ENCODE measurements at places on chromosomes 1 and 21. TPM values are rescaled to one million over a fixed set of nuclear protein-coding genes. Genes with fewer than 3 reads are reported as not detected.

- no peak for DNase-seq
Observed at GRCh38 chr1:26084091-26084561, 16.7 kb upstream of the TRIM63 start.

DNA sequence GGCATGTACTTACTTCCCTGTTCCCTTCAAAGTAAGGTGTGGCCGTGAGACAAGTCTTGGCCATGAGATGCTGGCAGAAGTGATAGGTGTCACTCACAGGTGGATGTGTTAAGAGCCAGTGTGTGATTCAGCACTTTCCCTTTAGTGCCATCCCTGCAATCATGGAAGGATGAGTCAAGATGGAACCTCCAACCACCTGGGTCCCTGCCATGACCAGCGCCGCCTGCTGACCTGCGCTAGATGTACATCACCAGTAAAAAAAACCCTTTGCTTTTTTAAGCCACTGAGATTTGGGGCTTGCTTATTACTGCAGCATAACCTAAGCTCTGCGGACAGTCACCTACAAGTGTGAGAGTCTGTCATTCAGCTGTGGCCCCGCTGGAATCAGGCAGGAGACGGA is 71.7 kb downstream of the TOMM20 start:
- DNase-seq, result peak; percentile 17

Gene DENND1B
- 7.4 TPM for total RNA-seq

GRCh38 chr1:35931446-35932157 is 697 bp downstream of the AGO3 start:
- DNase-seq, result peak; percentile 32

- DNase-seq, result no peak
Observed at GRCh38 chr1:11753555-11754208, 8.3 kb upstream of the C1orf167 start.

Gene SCCPDH
- total RNA-seq, result 50.8 TPM

- peak; percentile 53 for DNase-seq
Observed at GRCh38 chr1:57831624-57832023, 407.8 kb upstream of the DAB1 start.

Gene LRRC71
- 0.11 TPM for total RNA-seq

- no peak for DNase-seq
Observed at GRCh38 chr21:26814386-26814785, 30.8 kb downstream of the ADAMTS1 start.

Gene CFHR1
- not detected for total RNA-seq

DNA sequence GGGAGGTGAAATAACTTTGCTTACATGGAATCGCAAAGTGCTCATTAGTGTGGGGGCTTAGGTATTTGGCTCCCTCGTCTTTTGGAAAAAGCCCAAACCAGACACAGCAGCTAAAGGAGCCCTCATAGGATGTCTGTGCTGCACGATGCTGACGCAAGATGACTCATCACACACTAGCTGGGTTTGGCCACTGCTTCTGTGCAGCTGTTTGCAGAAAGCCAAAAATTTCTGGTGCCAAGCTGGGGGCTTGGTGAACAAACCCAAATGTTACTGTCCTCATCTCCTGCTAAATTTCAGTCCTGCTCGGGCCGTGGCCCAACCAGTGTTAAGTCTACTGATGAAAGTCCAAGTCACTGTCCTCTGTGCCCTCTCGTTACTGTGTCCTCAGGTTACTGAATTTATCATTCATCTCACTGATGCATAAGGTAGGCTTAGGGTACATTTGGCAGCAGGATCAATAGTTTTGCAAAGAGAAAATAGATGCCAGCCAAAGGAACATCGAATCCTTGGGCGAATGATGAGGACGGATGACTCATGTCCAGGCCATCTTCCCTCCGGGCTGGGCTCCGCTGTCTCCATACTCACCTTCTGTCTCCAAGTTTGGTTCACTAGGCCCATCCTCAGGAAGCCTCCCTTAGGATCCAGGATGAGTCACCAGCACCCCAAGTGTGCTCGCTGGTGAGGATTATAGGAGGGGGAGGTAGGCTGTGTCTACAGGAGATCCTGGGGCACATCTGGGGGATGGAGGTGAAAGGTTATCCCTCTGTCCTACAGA is 177.7 kb downstream of the ADSS2 start:
- peak; percentile 96 for DNase-seq

Gene PLPPR4
- 0.17 TPM for total RNA-seq

Gene FRRS1
- 16.3 TPM for total RNA-seq

DNA sequence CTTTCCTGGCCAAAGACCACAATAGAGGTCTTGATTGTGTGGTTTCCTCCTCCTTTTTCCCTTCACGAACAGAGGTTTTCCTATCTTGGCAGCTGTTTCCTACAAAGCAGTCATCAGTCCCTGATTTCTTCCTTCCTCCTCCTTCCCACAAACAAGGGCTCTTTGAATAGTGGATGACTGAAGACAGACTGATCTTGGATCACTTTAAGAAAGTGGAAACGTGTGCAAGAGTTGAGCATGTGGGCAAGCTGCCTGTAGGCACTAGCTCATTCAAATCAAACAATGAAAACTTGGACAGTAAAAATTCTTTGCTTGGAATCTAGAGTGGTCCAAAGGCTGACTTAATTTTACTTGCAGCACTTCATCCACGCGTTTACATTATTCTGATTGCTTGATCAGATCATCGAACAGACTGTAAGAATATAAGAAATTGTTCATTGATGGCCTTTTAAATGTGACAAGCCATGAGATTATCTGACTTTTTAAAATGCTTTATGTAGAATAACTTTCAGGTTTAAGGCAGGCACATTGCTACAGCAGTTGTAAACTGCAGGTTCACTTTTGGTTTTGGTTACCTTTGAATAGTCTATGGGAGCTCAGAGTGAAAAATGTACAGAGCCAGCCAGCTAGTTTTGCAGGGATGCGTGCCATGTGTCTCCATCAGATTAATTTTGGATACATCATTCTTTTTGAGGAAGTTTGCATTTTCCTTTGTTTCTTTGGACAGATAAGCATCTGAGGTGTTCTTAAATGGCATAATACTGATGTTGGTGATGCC is 34.4 kb downstream of the ADGRL2 start:
- DNase-seq, result no peak

Gene F13B
- not detected for total RNA-seq

DNA sequence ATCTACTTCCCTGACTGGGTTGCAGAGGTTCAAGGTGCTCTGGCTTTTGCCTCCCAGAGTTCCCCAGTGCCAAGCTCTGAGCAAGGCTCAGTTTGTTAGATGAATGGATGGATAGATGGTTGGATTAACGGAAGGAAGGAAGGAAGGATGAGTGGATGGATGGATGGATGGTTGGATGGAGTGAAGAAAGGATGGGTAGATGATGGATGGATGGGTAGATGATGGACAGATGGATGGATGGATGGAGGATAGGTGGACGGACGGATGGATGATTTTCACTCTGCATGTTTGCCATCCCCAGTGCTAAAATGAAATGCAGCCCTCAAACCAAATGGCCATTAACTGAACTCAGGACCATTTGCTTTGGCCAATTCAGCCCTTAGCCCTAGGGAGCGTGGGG is 27.4 kb upstream of the TENT5C start:
- DNase-seq, result no peak

Gene LCE1D
- total RNA-seq, result not detected

Gene VWA5B1
- not detected for total RNA-seq

Gene ACTL8
- total RNA-seq, result not detected

Gene NUAK2
- 4.8 TPM for total RNA-seq

DNA sequence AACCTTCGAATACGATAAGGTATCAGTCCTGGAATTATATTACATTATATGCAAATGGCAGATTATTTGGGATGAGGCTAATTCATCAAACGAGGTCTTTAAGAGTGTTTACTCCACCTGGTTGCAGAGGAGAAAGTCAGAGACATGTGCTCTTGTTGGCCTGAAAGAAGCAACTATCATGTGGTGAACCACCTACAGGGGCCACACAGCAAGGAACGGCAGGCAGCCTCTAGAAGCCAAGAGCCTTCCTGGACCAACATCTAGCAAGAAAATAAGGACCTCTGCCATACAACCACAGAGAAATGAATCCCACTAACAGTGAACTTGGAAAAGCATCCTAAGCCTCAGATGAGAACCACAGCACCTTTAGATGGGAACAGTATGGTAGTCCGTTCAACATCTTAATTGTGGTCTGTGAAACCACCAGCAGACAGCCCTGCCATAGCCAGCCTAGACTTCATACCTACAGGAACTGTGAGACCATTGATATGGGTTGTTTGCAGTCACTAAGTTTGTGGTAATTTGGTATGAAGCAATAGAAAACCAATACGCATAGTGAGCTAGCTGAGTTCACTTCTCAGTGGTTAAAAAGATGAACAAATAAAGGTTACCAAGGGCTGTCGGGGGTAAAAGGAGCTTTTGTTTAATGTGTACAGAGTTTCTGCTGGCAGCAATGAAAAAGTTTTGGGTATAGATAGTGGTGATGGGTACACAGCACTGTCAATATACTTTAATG is 345.7 kb upstream of the RUNX1 start:
- peak; percentile 63 for DNase-seq

DNA sequence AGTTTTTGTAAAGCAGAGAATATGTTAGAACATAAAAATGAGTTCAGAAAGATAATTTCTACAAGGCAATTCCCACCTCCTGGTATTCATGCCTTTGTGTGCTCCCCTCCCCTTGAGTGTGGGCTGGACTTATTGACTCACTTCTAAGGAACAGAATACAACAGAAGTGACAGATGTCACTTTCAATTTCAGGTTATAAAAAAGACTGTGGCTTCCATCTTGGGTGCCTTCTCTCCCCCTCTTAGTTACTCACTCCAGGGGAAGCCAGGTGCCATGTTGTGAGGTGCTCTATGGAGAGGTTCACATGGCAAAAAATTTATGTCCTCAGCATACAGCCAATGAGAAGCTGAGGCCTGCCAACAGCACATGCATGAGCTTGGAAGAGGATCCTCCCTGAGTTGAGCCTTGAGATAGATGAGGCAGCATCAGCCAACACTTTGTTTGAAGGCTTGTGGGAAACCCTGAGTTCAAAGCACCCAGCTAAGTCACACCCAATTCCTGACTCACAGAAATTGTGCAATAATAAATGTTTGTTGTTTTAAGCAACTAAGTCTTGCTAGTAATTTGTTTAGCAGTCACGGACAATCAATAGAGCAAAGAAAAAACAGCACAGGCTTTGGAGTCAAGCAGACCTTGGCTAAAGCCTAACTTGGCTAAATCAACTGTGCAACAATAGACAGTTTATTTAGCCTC is 73.5 kb upstream of the NGF start:
- peak; percentile 70 for DNase-seq

DNA sequence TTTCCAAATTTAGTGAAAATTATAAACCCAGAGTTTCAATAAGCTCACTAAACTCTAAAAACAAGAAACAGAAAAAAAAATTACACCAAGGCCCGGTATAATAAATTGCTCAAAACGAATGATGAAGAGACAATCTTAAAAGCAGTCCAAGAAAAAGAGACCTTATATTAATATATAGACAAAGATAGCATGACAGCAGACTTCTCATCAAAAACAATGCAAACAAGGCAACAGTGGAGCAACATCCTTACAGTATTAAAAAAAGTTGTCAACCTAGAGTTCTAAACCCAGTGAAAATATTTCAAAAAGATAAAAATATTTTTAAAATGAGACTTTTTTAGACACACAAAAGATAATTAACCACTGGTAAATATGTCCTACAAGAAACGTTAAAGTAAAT is 46.7 kb downstream of the KIFAP3 start:
- DNase-seq, result no peak

DNA sequence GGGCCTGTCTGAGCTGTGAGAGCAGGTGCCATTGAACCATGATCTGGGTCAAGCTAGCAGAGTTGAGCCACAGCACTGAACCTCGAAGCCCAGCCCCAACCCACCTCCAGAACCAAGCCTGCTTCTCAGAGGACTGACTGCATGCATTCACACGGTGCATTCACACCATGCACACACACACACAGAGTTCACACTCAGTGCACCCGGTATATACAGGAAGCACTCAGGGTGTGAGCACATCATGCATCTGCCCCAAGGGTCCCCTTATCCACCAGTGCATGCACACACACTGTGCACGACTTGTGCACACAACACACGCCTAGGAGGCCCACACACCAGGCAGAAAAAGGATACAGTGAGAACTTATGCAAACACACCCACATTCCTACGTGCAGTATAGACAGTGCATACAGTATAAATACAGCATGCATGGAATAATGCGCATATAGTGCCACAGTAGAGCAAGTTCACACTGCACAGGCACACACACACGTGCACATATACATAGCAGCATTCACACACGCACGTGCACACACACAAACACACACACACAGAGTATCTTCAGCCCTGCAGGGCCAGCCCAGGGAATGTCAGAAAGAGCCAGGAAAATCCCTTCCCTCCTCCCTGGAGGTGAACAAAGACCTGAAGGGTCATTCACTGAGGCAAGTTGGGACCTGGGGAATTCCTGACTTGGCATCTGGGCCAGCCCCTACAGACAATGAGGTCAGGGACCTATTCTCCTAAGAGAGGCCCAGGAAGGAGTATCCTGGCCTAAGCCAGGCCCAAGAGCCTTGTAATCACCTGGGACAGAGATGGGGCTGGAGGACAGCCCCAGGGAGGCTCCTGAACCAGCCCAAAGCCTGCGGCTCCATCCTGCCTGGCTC is 42.1 kb downstream of the CAMK2N1 start:
- DNase-seq, result no peak

DNA sequence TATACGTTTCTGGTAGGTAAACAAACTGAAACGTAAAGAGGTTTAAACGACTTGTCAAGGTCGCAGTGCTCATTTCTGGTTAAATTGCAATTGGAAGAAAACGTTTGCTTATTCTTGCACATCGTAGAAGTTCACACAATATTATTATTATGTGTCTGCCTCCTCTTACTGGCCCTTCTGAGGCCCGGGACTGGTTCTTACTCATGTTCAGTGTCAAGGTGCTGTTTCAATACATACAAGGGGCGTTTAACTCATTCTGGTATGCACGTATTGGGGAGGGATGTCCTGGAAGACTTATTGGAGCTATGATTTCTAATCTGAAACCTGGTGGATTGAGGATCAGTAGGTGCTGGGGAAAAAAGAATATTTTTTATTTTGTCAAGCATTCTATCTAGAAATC is 932 bp downstream of the RPF1 start:
- DNase-seq, result no peak

GRCh38 chr21:42991992-42992740 is 17.8 kb downstream of the PKNOX1 start:
- DNase-seq, result peak; percentile 60
